Pons (tissue), 1 donor: ENCODE measurements at places on chromosomes 3 and 15.

DNA sequence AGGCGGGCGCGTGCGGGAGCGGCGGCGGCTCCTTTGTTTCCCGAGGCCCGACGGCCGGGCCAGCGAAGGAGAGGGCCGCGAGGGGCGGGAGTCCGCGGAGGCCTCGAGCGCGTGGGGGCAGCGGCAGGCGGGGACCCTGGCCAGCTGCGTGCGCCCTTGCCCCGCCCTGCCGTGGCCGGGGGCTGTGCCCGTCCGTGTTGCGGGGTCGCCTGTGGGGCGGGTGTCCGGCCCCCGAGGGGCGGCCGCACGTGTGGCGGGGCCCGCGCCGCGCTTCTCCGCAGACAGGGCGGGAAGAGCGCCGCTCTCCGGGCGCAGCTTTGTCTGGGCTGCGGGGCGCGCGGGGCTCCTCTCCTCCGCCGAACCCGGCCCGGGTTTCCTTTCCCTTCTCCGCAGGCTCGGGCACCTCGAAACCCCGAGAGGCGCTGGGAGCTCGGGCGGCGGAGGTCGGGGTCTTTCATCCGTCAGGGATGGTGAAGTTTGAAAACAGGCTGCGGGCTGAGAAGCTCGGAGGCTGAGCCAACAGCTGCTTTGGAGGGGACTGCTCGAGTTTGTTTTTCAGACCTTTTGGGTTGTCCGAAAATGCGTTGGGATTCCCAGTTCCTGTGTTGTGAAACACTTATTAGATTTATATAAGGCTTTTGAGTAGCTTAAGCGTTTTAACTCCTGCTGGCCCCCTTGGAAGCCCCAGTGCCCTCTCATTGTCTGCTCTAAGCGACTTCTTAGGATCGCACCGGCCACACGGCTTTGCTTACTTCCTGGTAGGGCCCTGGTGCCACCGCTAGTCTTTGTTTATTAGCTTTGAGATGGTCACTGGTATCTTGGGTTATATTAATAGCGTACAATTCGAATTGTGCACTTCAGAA is 817 bp downstream of the USP3 start:
- DNase-seq, result peak; percentile 74

GRCh38 chr15:79009379-79009778 is 64.5 kb upstream of the CTSH start:
- DNase-seq, result peak; percentile 40

DNA sequence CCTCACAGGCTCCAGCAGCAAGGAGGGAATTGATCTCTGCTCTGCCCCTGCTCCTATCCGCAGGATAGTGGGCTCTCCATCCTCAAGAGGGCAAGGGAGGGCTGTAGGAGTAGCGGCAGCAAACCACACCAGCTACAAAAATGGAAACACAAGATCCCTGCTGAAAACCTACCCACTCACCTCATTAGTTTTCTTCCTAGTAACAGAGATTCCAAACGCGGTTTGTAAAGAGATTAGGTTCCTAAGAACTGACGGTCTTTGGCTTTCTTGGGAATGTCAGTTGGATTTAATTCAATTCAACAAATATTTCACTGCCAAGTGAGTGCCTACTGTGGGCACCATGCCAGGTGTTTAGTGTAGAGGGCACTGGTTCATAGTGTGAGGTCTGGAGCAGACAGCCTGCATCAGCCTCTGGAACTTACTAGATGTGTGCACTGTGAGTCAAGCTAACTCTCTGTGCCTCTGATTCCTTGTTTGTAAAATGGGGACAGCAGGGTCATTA is 84.7 kb downstream of the MRPL46 start:
- DNase-seq, result no peak

- DNase-seq, result no peak
Observed at GRCh38 chr15:81785181-81785580, 260.6 kb downstream of the MEX3B start.

DNA sequence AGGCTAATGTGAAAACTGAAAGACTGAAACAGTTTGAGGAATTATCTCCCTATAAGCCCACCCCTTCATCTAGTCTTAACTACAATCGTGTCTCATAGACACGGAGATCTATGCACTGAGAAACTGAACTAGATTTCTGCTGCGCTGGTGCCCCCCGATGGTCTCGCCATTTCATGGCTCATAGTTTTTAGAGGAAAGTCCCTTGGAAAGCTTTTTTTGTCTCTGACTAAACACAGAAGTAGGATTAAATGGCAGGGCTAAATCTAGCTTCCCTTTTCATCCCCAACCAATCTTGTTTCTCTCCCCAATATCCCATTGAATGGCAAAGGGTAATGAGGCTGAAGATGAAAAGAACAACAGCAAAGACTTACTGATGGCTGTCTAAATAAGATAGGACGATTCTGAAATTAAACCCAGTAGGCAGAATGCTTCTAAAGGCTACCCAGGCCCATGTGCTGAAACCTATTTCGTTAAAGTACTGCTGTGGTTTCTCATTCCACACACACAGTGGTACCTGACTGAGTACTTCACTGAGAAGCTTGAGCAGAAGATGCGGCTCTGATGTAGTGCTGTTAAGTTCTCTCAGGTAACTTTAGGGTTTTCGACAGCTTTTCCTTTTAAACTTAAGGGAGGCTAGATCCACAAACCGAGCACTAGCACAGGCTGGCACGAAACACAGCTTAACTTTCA is 142.7 kb downstream of the GADL1 start:
- DNase-seq, result peak; percentile 30

- no peak for DNase-seq
Observed at GRCh38 chr3:141050576-141051442, at the start of gene SPSB4. Gene SPSB4 (plus strand): TSS chr3:141051347. CDS start chr3:141066105, 14,758 bp downstream.

- no peak for DNase-seq
Observed at GRCh38 chr15:39144613-39145499, 436.0 kb upstream of the THBS1 start.

- DNase-seq, result no peak
Observed at GRCh38 chr3:5568451-5568850, 380.9 kb downstream of the EDEM1 start.

DNA sequence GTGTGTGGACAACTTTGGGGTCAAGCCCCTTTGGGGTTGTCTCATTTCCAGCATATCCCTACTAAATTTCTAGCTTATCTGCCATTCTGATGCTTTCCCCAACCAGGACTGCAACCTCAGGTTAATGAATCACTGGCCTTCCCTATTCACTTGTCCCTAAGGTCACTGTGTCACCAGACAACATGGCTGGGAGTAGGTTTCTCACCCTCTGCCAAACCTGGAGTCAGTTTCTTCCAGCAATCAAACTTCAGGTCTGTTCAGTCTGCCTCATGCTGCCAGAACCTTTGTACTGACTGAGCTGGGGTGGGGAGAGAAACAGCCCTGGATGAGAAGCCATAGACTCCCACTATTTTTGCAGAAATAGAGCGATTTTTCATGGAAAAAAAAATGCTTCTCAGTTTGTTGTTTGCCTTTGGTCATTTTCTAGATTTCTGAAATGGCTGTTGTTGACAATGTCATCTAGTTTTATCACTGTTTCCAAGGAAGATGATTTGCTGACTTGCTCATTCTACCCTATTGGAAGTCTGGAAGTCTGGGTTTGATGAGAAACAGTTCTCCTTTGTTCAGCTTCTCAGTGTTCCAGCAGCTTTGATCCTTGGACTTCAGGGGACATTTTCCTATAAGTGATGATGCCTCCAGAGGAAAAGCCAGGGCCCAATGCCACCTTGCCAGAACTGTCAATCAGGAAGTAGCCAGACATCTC is 74.8 kb upstream of the IL12A start:
- no peak for DNase-seq

GRCh38 chr3:194045289-194045688 is 90.7 kb upstream of the HES1 start:
- DNase-seq, result no peak

GRCh38 chr3:150106740-150107428 is 136.2 kb upstream of the PFN2 start:
- DNase-seq, result no peak

- DNase-seq, result no peak
Observed at GRCh38 chr3:131701153-131701770, 198.5 kb upstream of the MRPL3 start.
